A549 treated with CORT108297 at 1 μM for 4 hours (cell line): ENCODE measurements at places on chromosomes 1 and 21. TPM values are rescaled to one million over a fixed set of nuclear protein-coding genes. Genes with fewer than 3 reads are reported as not detected.

The OBSCN gene
- 3.6 to 6.4 TPM (median 5.8 TPM) in 5 replicates for total RNA-seq

The DCDC2B gene
- not detected in 5 replicates for total RNA-seq

The CD84 gene
- not detected in 5 replicates for total RNA-seq

The CNR2 gene
- not detected in 5 replicates for total RNA-seq

The OLIG2 gene
- total RNA-seq: not detected in 5 replicates

The HRNR gene
- not detected in 5 replicates for total RNA-seq

The BSND gene
- total RNA-seq: 0.02 TPM in 1 of 5 replicates, not detected in the others

The LRRN2 gene
- total RNA-seq: 14.3 to 20.0 TPM (median 16.5 TPM) in 5 replicates

The KCNK1 gene
- total RNA-seq: 15.1 to 18.9 TPM (median 17.1 TPM) in 5 replicates

The MAN1A2 gene
- 5.0 to 7.6 TPM (median 7.1 TPM) in 5 replicates for total RNA-seq

The C21orf58 gene
- 3.4 to 7.1 TPM (median 5.2 TPM) in 5 replicates for total RNA-seq

The LCE2B gene
- not detected in 5 replicates for total RNA-seq

The GPR52 gene
- total RNA-seq: not detected in 5 replicates

The GJA9 gene
- total RNA-seq: not detected in 5 replicates

The FAM229A gene
- 2.3 to 4.4 TPM (median 3.8 TPM) in 5 replicates for total RNA-seq

The HJV gene
- not detected in 5 replicates for total RNA-seq

The MAP10 gene
- 0.53 to 1.3 TPM (median 1.0 TPM) in 5 replicates for total RNA-seq

The COL6A2 gene
- 13.8 to 17.6 TPM (median 14.9 TPM) in 5 replicates for total RNA-seq

The HSD3B1 gene
- total RNA-seq: not detected in 5 replicates

The A3GALT2 gene
- not detected in 5 replicates for total RNA-seq

The CD1B gene
- total RNA-seq: not detected in 5 replicates
